Colonic mucosa (tissue), 4 donors: ENCODE measurements at places on chromosomes 5 and 9. TPM values are rescaled to one million over a fixed set of nuclear protein-coding genes. Genes with fewer than 3 reads are reported as not detected.

The UGCG gene
- 56.1 TPM for total RNA-seq

GRCh38 chr5:56671571-56671970 is 143.8 kb upstream of the MAP3K1 start:
- H3K27ac ChIP-seq, result no peak overlapping the region
- H3K4me3 ChIP-seq, result no peak overlapping the region
- no peak for DNase-seq
- no peaks in the 10 kb centered on the region for H3K4me1 ChIP-seq
- no peaks in the 10 kb centered on the region for H3K27me3 ChIP-seq

The FOXD1 gene
- total RNA-seq, result 0.17 TPM

DNA sequence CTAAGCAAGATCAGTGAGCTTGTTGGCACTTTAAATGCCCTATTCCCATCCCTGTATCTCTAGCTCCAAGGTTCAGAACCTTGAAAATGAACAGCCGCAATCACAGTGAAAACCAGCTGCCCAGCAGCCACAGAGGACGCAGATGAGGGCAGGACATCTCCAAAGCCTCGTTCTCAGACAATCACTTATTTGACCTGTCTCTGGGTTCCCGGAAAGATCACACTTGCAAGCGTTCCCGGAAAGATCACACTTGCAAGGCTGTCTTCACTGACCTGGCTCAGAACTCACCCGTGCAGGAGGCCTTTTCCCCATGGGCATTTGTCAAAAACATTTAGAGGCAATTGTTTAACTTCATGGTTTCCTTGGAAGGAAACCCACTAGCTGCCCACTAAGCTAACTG is 25.7 kb downstream of the IPPK start:
- H3K36me3 ChIP-seq, result no peaks in the 10 kb centered on the region
- no peak overlapping the region for H3K4me3 ChIP-seq
- no peaks in the 10 kb centered on the region for H3K4me1 ChIP-seq
- DNase-seq, result no peak
- H3K27ac ChIP-seq, result no peak overlapping the region
- no peaks in the 10 kb centered on the region for H3K27me3 ChIP-seq

DNA sequence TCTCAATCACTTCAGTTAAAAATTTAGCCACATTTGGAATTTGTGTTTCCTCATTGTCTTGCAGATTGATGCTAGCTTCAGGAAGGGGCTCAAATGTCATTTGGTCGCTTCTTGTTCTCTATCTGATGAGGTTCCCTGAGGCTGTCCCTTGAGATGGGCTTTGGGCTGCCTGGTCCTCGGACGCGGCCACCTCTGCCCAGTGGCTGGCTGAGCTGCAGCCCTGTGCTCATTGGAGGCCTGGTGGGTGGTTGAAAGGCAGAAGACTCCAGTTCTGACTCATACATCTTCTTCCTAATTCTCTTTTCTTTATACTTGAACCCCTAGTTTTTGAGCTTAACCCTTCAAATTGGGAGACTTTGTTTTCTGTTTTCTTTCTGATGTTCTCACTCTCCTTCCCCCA is 78.8 kb upstream of the NTRK2 start:
- no peaks in the 10 kb centered on the region for H3K27me3 ChIP-seq
- no peak for DNase-seq
- H3K4me3 ChIP-seq, result no peak overlapping the region
- no peaks in the 10 kb centered on the region for H3K36me3 ChIP-seq
- no peaks in the 10 kb centered on the region for H3K4me1 ChIP-seq
- no peak overlapping the region for H3K27ac ChIP-seq

The PRLR gene
- total RNA-seq, result 23.7 TPM

DNA sequence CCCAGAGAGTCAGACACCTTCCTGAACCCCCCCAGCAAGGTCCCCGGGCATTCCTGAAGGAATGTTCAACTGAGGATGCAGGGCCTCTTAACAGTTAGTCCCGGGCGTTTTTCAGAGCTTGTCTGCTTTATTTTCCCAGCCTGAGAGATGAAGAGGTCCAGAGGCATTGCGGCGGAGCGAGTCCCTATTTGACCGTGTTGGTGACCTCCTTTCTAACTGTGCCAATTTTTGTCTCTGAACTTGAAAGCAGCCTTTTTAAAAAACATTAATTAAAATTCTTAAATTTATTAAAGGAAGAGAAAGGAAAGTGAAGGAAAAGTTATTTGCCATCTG is 433 bp upstream of the PTAR1 start:
- peak overlapping the region; percentile 86 for H3K4me3 ChIP-seq
- no peaks in the 10 kb centered on the region for H3K36me3 ChIP-seq
- no peak for DNase-seq
- H3K27ac ChIP-seq, result peak overlapping the region; percentile 92

DNA sequence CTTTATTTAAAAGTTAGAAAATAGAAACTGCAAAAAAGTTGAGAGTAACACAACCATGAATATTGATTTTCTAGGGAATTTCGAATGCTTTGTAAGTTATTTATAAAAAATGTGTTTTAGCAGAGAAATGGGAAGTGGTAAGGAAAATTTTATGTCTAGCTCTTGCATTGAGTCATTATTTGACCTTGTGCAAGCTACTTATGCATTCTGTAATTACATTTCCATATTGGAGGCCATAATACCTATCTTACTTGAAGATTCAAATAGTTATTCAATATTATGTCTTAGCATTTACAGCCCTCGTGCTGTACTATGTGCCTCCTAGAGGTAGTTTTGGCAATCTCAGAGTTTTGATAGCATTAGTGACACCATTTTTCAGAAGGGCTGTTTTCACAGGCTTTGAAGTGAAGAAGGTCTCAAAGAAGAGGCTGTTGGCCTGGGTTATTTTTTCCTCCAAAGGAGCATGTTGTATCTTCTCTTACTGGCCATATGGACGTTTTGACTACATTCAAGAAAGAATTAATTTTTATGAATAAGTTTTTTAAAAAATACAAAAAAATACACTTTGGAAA is 7.4 kb upstream of the DAP start:
- H3K4me1 ChIP-seq, result no peaks in the 10 kb centered on the region
- H3K4me3 ChIP-seq, result no peak overlapping the region
- no peak for DNase-seq
- no peaks in the 10 kb centered on the region for H3K36me3 ChIP-seq
- H3K27ac ChIP-seq, result no peak overlapping the region
- H3K27me3 ChIP-seq, result no peaks in the 10 kb centered on the region

DNA sequence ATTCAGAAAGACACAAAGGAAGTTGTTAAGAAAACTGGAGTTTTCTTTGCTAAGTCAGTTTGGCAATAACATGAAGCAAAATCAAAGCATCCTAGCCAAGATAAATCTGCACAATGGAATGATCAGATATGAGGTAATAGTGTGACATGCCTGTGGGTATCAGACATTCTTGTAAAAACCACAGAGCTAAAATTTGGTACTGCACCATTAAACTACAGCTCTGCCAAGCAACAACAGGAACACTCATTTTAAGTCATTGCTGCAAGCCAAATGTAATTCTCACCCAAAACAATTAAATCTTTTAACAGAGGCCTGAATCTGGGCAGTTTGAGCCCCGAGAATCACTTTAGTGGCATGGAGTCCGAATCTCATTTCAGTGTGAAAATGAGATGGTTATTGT is 96.6 kb downstream of the VCAN start:
- no peaks in the 10 kb centered on the region for H3K27me3 ChIP-seq
- no peak for DNase-seq
- H3K27ac ChIP-seq, result no peak overlapping the region
- H3K4me3 ChIP-seq, result no peak overlapping the region
- no peaks in the 10 kb centered on the region for H3K36me3 ChIP-seq
- H3K4me1 ChIP-seq, result no peaks in the 10 kb centered on the region

DNA sequence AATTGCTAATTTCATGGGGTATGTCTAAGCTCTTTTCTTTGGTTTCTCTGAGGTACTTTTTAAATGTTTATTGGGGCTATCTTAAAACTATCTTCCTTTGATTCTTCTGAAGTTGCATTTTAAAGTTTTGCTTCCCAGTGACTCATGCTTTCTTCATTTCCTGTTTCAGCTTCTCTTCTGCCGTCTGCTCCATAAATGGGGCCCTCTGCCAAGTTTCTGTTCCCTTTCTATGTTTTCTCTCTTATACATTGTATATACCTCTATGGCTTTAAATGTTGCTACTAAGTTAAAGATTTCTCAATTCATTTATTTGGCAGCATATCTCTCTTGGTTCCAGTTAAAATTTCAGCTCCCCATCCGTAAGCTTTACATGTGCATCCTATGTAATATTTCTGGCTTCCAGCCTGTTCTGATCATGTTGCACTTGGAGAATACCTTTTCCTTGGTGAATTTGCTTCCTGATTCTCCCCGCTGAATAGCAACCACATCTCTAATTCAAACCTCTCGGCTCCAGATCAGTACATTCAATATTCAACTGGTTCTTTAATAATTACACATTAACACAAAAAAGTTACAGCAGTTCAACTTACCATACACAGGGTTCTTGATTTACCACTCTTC is 125.3 kb downstream of the ST8SIA4 start:
- no peaks in the 10 kb centered on the region for H3K27me3 ChIP-seq
- no peak overlapping the region for H3K27ac ChIP-seq
- DNase-seq, result peak; percentile 48
- H3K36me3 ChIP-seq, result no peaks in the 10 kb centered on the region

The DTWD2 gene
- total RNA-seq, result 11.7 TPM

DNA sequence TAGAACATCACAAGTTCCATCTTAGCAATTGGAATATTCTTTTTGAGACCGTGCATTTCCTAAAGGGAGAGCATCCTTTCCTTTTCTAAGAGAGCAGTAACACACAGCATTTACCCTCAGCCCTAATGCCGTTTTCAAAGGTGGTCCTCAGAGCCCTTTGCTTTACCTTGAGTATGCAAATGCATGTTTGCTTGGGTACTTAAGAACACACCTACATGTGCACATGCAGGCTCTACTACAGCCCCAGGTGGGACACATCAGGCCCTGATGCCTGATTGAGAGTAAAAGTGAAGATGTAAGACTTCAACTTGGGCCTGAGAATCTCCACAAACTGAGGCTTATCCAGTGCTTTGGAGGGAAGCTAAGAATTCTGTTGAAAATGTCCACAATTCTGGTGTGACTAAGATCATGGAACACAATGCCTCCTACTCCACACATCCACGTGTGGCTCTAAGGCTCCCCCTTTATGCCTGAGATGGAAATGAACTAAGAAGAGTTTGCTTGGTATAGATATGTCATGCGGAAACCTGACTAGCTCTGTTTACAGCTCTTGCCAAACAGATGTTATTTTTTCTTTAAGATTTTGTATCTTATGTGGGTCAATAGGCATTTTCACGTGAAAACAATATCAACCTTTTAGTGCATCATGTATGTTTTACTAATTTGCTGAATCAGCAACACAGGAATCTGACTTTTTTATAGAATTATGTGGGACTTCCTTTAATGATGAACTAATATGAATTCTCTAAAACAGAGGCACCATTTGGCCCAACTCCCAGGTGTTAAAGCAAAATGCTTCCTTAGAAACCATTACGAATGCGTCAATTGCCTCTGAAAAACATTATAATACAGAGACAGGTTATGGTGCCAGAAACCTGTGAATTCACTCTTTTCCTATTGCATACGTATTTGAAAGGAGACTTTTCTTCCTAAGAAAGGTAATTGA is 48.9 kb upstream of the SLC2A8 start:
- H3K36me3 ChIP-seq, result no peaks in the 10 kb centered on the region
- H3K27ac ChIP-seq, result no peak overlapping the region
- no peaks in the 10 kb centered on the region for H3K4me1 ChIP-seq
- no peak overlapping the region for H3K4me3 ChIP-seq
- H3K27me3 ChIP-seq, result no peaks in the 10 kb centered on the region

The CDKN2A gene
- 2.9 TPM for total RNA-seq

GRCh38 chr9:122314165-122314564 is 49.5 kb downstream of the MRRF start:
- no peak overlapping the region for H3K27ac ChIP-seq
- no peaks in the 10 kb centered on the region for H3K27me3 ChIP-seq
- no peak for DNase-seq

The SLCO6A1 gene
- not detected for total RNA-seq

DNA sequence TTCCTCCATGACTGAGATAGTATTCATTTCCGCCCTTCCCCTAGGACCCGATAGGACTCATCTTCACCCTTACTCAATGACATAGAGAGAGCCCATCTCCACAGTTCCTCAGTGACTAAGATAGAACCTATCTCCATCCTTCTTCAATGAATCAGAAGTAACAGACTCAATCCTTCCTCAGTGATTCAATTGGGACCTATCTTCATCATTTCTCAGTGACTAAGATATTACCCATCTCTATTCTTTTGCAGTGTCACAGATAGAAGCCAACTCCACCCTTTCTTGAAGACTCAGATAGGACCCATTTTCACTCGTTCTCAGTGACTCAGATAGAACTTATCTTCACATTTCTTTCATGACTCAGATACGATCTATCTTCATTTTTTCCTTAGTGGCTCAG is 164.6 kb downstream of the FBXO4 start:
- no peaks in the 10 kb centered on the region for H3K36me3 ChIP-seq
- DNase-seq, result no peak
- H3K4me1 ChIP-seq, result no peaks in the 10 kb centered on the region
- no peaks in the 10 kb centered on the region for H3K27me3 ChIP-seq
- H3K27ac ChIP-seq, result no peak overlapping the region

GRCh38 chr5:15008476-15008875 is 136.9 kb upstream of the ANKH start:
- no peaks in the 10 kb centered on the region for H3K36me3 ChIP-seq
- no peaks in the 10 kb centered on the region for H3K27me3 ChIP-seq
- H3K4me3 ChIP-seq, result no peak overlapping the region
- H3K27ac ChIP-seq, result peak overlapping the region; percentile 63
- DNase-seq, result peak; percentile 94
- H3K4me1 ChIP-seq, result peaks cover 4% of the 10 kb centered on the region

- no peaks in the 10 kb centered on the region for H3K36me3 ChIP-seq
- no peak for DNase-seq
- H3K4me3 ChIP-seq, result no peak overlapping the region
- no peaks in the 10 kb centered on the region for H3K27me3 ChIP-seq
These were observed 10.3 kb downstream of the FST start for GRCh38 chr5:53490747-53491146.

GRCh38 chr5:132225165-132226032 is 2.3 kb downstream of the P4HA2 start:
- H3K4me1 ChIP-seq, result no peaks in the 10 kb centered on the region
- H3K27ac ChIP-seq, result peak overlapping the region; percentile 34
- H3K27me3 ChIP-seq, result no peaks in the 10 kb centered on the region
- H3K4me3 ChIP-seq, result no peak overlapping the region
